ENCODE measurements at places on chromosomes 3 and 15. TPM values are rescaled to one million over a fixed set of nuclear protein-coding genes. Genes with fewer than 3 reads are reported as not detected.

GRCh38 chr3:151296226-151296625 is 17.9 kb upstream of the P2RY14 start:
- no peaks in the 10 kb centered on the region for H3K36me3 ChIP-seq
- no peak for DNase-seq
- no peak overlapping the region for H3K4me3 ChIP-seq
- no peaks in the 10 kb centered on the region for H3K27me3 ChIP-seq
- no peak overlapping the region for H3K27ac ChIP-seq
- H3K4me1 ChIP-seq, result no peaks in the 10 kb centered on the region

The TGM5 gene
- not detected for total RNA-seq

- no peaks in the 10 kb centered on the region for H3K27me3 ChIP-seq
- H3K4me1 ChIP-seq, result no peaks in the 10 kb centered on the region
- no peak overlapping the region for H3K27ac ChIP-seq
- no peak overlapping the region for H3K4me3 ChIP-seq
Observed at GRCh38 chr15:56797720-56798275, 64.5 kb upstream of the ZNF280D start.

The TMEM266 gene
- total RNA-seq, result 4.9 TPM

DNA sequence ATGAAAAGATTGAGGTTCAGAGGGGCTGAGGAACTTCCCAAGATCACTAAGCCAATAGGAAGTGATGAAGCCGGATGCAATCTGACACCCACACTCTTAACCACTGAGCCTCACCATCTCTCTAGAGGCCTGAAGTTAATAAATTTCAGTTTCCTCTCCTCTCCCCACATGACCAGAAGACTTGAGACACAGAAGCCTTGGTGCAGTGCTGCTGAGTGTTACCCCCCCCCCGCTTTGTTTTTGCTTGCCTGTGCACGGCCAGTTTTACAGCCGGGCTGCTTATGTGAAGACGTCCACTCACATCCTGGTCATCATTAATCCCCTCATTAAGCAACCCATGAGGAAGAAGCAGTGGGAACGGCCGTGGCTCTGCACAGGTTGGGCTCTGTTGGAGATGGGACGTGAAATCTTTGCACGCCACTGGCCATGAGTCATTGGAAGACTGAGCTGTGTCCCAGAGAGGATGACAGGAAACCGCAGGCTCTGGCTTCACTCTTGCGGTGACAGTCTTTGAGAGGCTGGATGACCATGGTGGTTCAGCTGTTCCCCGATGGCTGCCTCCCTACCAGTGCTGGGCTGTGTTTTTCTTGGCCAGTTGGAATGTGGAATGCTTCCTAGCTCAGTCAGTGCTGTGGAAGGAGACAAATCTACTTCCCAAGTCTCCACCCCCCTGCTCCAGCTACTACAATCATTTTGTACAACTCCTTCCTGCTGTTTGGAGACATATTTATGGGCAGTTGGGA is 232.6 kb upstream of the LRTM1 start:
- H3K4me3 ChIP-seq, result no peak overlapping the region
- H3K27me3 ChIP-seq, result no peaks in the 10 kb centered on the region
- H3K36me3 ChIP-seq, result no peaks in the 10 kb centered on the region
- no peak for DNase-seq
- no peak overlapping the region for H3K27ac ChIP-seq

The SERPINI1 gene
- total RNA-seq, result 127 TPM

GRCh38 chr3:34260271-34261000 is 462.0 kb downstream of the PDCD6IP start:
- peaks cover 3% of the 10 kb centered on the region for H3K4me1 ChIP-seq
- no peak overlapping the region for H3K27ac ChIP-seq
- no peak overlapping the region for H3K4me3 ChIP-seq
- peak; percentile 64 for DNase-seq

The GP9 gene
- 0.72 TPM for total RNA-seq

- DNase-seq, result no peak
- no peak overlapping the region for H3K27ac ChIP-seq
- no peaks in the 10 kb centered on the region for H3K36me3 ChIP-seq
- H3K4me3 ChIP-seq, result no peak overlapping the region
Observed at GRCh38 chr3:54570008-54570407, 357.9 kb downstream of the LRTM1 start.

DNA sequence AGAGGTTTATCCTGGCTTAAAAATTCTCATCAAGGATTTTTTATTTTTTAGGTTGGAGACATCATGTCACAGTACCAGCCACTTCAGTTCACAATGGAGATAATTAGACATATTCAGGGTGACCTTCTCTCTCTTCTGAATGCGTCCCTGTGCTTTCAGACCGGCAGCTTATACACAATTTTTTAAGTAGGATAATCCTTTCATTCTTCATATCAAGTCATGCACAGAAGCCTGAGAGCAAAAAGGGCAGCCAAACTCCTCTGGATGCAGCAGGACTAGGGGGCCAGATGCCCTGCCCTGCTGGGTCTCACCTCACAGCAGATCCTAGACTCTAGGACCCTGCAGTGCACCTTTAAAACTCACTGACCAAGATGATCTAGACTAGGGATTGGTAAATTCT is 210.4 kb downstream of the ERC2 start:
- H3K27ac ChIP-seq, result no peak overlapping the region
- peaks cover 5% of the 10 kb centered on the region for H3K4me1 ChIP-seq
- H3K27me3 ChIP-seq, result no peaks in the 10 kb centered on the region
- no peak for DNase-seq
- H3K4me3 ChIP-seq, result no peak overlapping the region
- no peaks in the 10 kb centered on the region for H3K36me3 ChIP-seq

The ECE2 gene
- 12.5 TPM for total RNA-seq

DNA sequence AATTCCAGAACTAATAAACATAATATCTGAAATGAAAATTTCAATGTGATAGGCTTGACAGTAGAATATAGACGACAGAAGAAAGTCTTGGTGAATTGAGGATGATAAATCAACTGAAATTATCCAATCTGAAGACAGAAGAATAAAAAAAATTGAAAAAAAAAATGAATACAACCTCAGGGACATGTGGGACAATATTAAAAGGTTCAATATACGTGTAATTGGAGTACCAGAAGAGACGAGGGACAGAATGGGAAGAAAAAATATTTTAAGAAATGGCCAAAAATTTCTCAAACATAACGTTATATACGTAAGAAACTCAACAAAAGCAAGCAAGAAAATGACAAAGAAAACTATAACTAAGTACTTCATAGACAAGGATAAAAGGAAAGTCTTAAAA is 43.3 kb upstream of the HCLS1 start:
- H3K4me3 ChIP-seq, result no peak overlapping the region
- no peaks in the 10 kb centered on the region for H3K4me1 ChIP-seq
- no peak for DNase-seq
- no peaks in the 10 kb centered on the region for H3K36me3 ChIP-seq
- H3K27ac ChIP-seq, result no peak overlapping the region

- H3K4me3 ChIP-seq, result peak overlapping the region; percentile 17
- no peak for DNase-seq
- peaks cover 33% of the 10 kb centered on the region for H3K27me3 ChIP-seq
- H3K4me1 ChIP-seq, result peaks cover 50% of the 10 kb centered on the region
Observed at GRCh38 chr15:63045465-63045840, 2.9 kb downstream of the TPM1 start.

DNA sequence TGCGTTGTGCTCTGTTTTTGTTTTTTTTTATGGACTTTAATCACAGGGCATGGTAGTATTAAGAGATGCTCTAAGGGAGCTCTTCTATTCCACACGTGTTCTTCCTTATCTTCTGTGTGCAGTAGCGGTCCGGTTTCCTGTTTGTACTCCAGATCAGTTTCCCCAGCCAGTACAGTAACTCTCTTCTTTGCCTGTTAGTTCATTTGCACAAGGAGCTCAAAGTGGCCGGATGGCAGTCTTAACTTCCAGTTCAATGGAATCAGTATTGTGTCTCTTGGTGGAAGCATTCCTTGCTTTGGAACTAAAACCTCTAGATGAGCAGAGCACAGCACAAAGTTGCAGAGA is 122.0 kb downstream of the KLF13 start:
- DNase-seq, result no peak
- no peak overlapping the region for H3K27ac ChIP-seq
- no peaks in the 10 kb centered on the region for H3K27me3 ChIP-seq
- H3K4me1 ChIP-seq, result no peaks in the 10 kb centered on the region

DNA sequence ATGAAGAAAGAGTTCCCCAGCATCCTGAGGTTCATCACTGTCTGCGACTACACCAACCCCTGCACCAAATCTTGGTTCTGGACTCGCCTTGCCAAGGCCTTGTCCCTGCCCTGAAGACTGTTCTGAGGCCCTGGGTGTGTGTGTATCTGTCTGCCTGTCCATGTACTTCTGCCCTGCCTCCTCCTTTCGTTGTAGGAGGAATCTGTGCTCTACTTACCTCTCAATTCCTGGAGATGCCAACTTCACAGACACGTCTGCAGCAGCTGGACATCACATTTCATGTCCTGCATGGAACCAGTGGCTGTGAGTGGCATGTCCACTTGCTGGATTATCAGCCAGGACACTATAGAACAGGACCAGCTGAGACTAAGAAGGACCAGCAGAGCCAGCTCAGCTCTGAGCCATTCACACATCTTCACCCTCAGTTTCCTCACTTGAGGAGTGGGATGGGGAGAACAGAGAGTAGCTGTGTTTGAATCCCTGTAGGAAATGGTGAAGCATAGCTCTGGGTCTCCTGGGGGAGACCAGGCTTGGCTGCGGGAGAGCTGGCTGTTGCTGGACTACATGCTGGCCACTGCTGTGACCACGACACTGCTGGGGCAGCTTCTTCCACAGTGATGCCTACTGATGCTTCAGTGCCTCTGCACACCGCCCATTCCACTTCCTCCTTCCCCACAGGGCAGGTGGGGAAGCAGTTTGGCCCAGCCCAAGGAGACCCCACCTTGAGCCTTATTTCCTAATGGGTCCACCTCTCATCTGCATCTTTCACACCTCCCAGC is 2.9 kb downstream of the MYD88 start:
- peaks cover 23% of the 10 kb centered on the region for H3K36me3 ChIP-seq
- peaks cover 26% of the 10 kb centered on the region for H3K4me1 ChIP-seq
- DNase-seq, result no peak
- no peak overlapping the region for H3K27ac ChIP-seq
- no peaks in the 10 kb centered on the region for H3K27me3 ChIP-seq

DNA sequence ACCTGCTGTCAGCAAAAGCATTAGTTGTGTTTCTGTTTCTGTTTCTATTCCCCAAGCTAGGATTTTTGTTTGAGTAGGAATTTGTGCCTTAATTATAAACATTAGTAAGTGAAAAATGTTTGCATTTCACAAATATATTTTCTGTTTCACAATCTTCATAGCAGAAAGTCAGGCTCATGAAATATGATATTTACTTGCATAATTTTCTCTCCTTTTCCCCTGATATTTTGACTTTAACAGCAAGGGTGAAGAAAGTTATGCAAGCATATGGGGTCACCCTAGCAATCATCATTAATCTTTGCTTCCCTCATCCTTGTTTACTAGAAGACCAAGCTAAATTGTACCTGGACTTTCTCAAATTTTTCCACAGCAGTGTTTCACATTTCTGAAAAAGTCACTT is 140.3 kb upstream of the SEMA6D start:
- H3K4me3 ChIP-seq, result no peak overlapping the region
- no peak for DNase-seq
- no peaks in the 10 kb centered on the region for H3K36me3 ChIP-seq
- no peak overlapping the region for H3K27ac ChIP-seq

GRCh38 chr15:55434989-55435825 is 26.9 kb downstream of the PIERCE2 start:
- no peak overlapping the region for H3K27ac ChIP-seq
- no peak overlapping the region for H3K4me3 ChIP-seq
- no peak for DNase-seq
- peaks cover 11% of the 10 kb centered on the region for H3K36me3 ChIP-seq
- no peaks in the 10 kb centered on the region for H3K4me1 ChIP-seq
- no peaks in the 10 kb centered on the region for H3K27me3 ChIP-seq

- H3K27ac ChIP-seq, result no peak overlapping the region
- H3K4me1 ChIP-seq, result no peaks in the 10 kb centered on the region
- H3K36me3 ChIP-seq, result peaks cover 10% of the 10 kb centered on the region
- no peak overlapping the region for H3K4me3 ChIP-seq
Observed at GRCh38 chr3:39064646-39065045, 12.8 kb downstream of the WDR48 start.

DNA sequence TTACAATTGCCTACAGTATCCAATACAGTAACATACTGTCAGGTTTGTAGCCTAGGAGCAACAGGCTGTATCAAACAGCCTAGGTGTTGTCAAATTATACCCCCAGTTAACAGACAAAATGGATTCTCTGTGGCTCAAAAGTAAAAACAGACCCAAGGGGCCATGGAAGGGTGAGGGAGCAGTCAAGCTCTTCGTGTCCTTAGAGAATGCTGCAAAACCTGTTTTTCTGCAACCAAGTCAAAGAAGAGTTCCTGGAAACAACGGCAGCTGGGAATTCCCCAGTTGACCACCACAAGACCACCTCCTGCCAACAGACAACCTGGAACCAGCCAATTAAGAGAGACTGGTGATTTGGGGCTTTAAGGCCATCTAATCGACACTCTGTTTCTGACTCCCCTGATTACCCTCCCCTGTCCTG is 11.1 kb upstream of the THUMPD3 start:
- H3K4me1 ChIP-seq, result no peaks in the 10 kb centered on the region
- H3K36me3 ChIP-seq, result peaks cover 3% of the 10 kb centered on the region
- H3K27me3 ChIP-seq, result no peaks in the 10 kb centered on the region
- no peak overlapping the region for H3K27ac ChIP-seq
- DNase-seq, result no peak

The GOLGA8G gene
- not detected for total RNA-seq

The POLQ gene
- total RNA-seq, result 2.8 TPM

DNA sequence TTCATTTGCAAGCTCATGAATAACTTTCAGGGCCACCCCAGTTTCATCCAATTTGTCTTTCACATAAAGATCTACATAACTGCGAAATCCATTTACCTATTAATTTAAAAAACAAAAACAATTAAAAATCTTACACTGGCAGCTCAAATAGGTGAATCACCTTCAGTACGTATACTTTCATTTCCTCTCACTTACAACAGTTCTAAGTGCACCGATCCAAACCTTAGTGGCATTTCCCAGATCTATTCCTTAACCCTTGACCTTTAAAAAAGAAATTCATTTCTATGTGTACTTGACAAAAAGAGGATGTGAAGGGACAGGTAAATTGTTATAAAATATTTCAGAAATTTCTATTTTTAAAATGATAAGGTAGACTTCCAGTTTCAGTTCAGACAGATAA is 30.8 kb downstream of the TOP2B start:
- H3K27me3 ChIP-seq, result no peaks in the 10 kb centered on the region
- H3K36me3 ChIP-seq, result peaks cover 10% of the 10 kb centered on the region
- no peak for DNase-seq
- no peaks in the 10 kb centered on the region for H3K4me1 ChIP-seq
- H3K4me3 ChIP-seq, result no peak overlapping the region
- no peak overlapping the region for H3K27ac ChIP-seq

The TMEM207 gene
- total RNA-seq, result not detected

The CRYGS gene
- total RNA-seq, result 5.1 TPM

The HYKK gene
- 5.4 TPM for total RNA-seq

GRCh38 chr15:59965741-59966140 is 38.4 kb upstream of the FOXB1 start:
- no peak for DNase-seq
- H3K4me1 ChIP-seq, result no peaks in the 10 kb centered on the region
- H3K27ac ChIP-seq, result no peak overlapping the region

The GATA2 gene
- 0.99 TPM for total RNA-seq
